ENCODE measurements at places on chromosomes 3 and 15.
A peak's percentile ranks its signal among the peaks of the same experiment; 100 is the strongest.

DNA sequence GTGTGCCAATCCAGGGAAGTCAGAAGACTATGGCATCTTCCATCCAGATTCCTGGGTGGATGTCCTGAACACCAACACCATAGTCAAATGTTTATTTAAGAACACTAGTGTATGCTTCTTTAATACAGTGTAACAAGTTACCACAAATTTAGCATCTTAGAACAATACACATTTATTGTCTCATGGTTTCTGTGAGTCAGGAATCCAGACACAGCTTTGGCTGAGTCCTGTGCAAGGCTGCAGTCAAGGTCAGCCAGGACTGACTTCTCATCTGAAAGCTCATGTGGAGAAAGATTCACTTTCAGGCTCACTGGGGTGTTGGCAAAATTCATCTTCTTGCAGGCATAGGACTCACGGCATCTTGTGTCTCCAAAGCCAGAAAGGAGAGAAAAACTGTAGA is 143.4 kb downstream of the ANXA2 start:
- DNase-seq: no peak

DNA sequence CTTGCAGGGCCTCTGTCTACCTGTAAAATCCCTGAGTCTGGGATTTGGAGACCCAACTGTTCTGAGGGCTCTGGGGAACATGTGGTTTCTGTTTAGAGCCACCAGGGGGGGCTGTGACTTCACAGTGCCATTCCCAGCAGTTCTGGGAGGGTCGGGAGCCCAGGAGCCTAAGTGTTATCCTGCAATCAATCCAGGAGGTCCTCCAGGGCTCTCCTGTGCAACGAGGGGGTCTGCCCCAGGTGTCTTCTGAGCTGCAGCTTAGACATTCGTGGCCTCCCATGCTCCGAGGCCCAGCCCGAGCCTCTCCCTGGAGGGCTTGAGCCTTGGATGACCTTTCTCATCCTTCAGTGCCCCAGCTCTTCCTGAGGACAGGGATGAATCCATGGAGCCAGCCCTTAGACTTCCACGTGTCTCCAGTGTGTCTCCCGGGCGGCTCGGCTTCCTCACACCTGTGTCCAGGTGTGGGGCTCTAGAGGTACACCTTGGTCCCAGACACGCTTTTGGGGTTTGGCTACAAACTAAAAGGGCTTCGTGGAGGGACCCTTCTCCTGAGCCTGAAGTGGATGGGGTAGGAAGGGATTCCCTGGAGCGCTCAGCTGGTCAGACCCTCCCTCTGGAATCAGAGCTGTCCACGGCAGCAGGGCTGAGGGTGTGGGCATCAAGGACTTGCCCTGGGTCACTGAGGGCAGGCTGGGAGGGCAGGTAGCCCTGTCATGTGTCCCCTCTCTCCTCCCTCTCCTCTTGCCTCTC is 20.3 kb upstream of the ABTB1 start:
- DNase-seq: peak; percentile 65

- no peak for DNase-seq
Measured at GRCh38 chr3:186442162-186442561, 80.1 kb upstream of the DGKG start.

GRCh38 chr15:35211240-35211902 is 126.3 kb upstream of the NANOGP8 start:
- DNase-seq: no peak

DNA sequence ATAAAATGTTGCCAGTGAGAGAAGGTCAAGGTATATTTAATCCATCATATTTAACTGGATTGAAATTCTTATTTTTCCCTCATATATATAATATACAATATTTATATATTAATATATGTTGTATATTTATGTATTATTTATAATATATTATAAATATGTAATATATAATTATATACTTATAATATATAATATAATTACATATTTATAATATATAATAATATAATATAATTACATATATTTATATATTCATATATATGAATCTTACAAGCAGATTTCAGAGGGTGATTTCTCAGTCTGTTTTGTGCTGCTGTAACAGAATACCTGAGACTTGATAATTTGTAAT is 52.7 kb upstream of the TLE3 start:
- no peak for DNase-seq

DNA sequence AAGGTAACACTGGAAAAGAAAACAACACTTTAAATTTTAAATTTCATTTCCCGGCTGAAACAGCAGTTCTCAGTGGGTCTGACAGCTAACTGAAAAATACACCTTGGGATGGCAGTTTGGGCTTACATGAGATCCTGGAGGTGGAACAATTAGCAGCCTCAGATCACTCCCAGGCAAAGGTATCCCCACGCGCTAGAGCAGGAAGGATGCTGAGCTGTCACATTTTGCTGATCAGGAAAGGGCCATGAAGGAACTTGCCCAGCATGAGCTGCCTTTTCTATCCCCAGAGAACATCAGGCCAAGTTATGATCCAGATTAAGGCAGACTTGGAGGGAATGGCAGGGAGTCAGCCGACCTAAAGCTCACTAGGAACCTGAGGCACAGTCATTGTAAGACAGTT is 204.8 kb upstream of the SLC2A2 start:
- no peak for DNase-seq

GRCh38 chr15:70831094-70831911 is 22.7 kb downstream of the LARP6 start:
- DNase-seq: no peak

- no peak for DNase-seq
Measured at GRCh38 chr3:182605882-182606611, 187.3 kb upstream of the ATP11B start.

DNA sequence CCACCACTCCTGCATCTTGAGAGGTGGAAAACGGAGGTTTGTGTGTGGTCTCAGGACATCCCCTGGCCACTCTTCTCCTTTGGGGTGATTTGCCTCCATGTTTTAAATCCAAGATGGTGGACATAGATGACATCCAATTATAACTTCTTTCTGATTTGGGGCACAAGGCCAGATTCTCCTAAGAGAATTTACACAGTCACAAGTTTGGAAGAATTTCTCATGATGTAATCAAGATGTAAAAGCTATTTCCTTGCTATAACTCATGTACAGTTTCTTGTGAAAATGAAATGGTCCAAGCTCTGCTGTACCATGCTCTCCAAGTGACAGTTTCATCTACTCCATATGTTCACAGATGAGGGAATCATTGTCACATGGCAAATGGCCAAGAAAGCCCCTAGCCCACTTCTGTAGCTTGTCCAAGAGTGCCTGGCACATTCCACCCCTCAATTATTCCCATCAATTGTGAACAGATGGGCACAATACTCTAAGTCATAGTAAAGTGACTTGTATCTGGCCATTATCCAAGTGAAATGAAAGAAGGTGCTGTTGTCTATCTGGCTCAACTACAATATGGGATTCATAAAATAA is 134.6 kb upstream of the ROPN1 start:
- DNase-seq: no peak

DNA sequence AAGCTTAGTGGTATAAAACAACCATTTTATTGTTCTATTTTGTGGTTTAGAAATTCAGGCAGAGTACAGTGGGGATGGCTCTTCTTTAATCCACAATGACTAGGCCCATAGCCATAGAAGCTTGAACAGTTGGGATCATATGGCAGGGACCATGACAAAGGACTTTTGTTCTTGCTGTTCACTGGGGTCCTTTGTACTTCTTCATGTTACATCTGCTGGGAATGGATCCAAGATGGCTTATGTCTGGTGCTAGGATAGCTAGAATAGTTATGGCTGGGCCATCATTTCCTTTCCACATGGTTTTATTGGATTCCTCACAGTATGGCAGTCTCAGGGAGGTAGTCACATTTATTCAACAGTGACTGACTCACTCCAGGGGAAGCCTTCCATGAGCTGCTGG is 427.9 kb upstream of the AGTR1 start:
- DNase-seq: no peak

DNA sequence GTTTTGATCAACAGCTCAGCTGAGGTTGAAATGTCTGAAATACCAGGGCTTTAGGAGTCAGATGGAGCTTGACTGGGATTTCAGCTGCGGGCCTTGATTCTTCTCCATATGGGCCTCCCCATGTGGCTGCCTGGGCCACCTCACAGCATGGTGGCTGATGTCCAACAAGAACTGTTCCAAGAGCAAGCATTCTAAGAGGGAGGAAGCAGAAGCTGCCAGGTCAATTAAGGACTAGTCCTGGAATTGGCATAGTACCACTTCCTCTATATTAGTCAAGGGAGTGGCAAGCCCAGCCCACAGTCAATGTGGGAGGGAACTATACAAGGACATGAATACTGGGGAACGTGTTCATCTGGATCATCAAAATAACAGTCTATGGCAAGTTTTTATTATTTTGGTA is 181.7 kb upstream of the ANKRD28 start:
- no peak for DNase-seq

- no peak for DNase-seq
Measured at GRCh38 chr3:189232790-189233189, 61.0 kb downstream of the TPRG1 start.

GRCh38 chr3:105322570-105323273 is 44.0 kb upstream of the ALCAM start:
- DNase-seq: no peak

DNA sequence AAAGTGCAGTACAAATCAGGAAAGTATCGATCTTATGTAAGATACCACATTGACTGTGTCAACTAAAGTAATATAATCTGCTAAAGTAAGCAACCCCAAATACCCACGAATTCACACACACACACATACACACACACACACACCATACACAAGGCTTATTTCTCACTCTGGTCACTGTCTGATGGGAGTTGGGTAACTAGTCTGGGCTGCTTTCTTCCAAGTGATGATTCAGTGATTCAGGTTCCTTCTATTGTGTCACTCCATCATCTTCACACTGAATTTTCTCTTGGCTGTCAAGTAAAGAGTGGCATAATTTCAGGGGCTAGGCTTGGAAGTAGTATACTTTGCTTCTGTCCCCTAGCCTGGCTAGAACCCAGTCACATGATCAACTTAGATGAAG is 104.8 kb upstream of the CCDC54 start:
- DNase-seq: no peak

DNA sequence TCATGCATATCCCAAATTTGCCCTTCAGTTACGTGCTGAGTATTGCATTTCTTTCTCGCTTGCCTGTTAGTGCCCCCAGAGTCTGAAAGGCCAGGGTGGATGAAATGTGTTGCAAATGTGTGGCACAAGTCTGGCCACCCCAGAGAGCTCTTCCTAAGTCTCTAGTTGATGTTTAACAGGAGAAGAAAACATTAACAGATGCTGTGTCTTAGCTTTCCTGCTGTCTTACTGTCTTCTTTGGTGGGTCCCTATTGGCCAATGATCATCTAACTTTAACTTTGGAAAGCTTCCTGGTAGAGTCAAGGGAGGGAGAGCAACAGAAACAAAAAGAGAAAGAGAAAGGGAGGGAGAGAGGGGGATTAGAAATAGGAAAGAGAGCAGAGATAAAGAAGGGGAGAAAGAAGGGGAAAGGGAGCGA is 76.7 kb upstream of the P3H2 start:
- DNase-seq: no peak

- DNase-seq: no peak
Measured at GRCh38 chr3:42692667-42693529, 7.6 kb downstream of the KLHL40 start.

- no peak for DNase-seq
Measured at GRCh38 chr3:15757824-15758223, 40.0 kb downstream of the ANKRD28 start.

GRCh38 chr3:17070161-17070959 is 185.6 kb downstream of the PLCL2 start:
- DNase-seq: peak; percentile 54

GRCh38 chr3:10515396-10515795 is 10.0 kb upstream of the ATP2B2 start:
- DNase-seq: no peak

- DNase-seq: no peak
Measured at GRCh38 chr3:175260145-175260794, 401.1 kb downstream of the NAALADL2 start.

GRCh38 chr3:160577556-160578195 is 12.3 kb upstream of the KPNA4 start:
- no peak for DNase-seq

- no peak for DNase-seq
Measured at GRCh38 chr15:49418811-49419210, 4.2 kb upstream of the FGF7 start.

DNA sequence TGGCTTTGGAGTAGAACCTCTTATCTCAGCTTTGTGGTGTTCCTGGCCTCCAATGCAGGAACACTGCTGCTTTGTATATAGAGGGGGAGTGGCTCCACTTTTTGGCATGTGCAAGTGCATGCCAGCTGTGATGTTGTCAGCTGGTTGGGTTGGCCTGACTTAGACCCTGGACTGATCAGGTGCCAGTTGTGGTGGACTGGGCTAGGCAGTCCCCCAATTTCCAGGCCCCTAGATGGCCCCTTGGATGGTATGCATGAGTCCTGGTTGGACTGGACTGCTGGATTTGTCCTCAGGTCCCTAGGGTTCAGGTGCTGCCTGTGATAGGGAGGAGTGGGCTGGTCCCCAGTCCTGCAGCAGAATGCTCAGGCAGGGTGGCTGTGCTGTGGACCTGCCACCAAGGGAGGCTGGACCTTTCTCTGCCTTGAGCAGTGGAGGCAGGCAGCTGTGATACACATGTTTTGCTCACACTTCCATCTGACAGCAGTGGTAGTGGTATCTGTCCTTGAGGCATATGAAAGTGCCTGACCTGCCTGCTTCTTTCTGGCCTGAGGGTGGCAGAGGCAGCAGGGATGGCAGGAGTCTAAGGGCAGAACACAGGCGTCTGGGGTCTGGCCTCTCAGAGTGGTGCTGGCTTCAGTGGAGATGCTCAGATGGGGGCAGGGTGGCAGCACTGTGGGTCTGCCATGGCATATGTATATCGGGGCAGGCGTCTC is 74.8 kb downstream of the STXBP5L start:
- DNase-seq: no peak

DNA sequence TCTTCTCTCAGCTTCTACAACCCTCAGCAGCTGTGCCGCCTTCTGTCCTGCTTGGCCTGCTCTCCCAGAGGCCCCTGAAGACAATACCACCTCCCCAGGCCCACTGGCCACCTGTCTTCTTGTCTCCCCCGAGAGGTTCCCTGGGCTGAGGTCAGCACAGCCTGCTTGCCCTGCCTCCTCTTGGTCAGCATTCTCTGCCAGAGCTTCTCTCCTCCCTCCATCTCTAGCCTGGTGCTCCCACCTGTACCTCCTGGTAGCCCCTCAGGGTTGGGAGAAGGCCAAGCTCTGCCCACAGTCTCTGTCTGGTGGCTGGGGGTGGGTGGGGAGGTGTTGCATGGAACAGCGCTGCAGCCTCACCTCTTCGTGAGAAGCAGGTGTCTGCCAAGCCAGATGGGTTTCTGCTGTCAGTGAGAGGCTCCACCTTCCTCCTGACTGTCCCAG is 5.6 kb upstream of the ISLR start:
- DNase-seq: no peak

DNA sequence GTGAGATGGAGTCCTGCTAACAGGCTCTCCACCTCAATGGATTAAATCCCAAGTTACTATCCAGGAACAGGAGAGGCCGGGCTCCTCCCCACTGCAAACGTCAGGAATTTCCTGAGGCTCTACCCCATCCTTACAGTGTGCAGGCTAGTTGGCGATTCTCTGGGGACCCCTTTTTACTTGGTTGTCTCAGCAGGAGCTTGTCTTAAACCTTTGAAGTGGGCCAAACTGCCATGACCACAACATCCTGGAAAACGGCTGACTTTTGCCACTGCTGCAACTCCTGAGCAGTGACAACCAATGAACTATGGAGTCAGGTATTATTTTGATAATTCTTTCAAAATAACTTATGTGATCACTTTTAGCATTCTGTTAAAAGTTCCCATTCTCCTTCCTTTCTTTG is 440.9 kb upstream of the CCDC54 start:
- DNase-seq: no peak
